ENCODE measurements at places on chromosomes 2 and 18.

GRCh38 chr2:213016166-213016983 is 135.0 kb downstream of the IKZF2 start:
- no peak for DNase-seq

DNA sequence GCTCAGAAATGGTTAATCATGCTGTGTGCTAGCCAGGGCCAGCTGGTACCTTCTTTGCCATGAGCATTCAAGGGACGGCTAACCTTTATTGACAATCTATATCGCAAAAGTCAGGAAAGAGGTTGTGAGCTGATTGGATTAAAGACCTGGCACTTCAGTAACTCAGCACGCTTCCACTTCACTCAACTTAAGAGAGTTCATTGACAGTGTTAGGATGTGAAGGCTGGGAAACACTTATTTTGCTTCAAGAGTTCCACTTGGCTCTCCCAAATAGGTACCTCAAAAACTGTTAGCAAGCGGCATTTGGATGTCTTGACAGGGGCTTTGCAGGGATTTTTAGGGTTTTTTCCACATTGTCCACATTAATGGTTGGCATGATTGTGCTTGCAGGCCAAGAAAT is 25.1 kb upstream of the TXNDC2 start:
- no peak for DNase-seq

DNA sequence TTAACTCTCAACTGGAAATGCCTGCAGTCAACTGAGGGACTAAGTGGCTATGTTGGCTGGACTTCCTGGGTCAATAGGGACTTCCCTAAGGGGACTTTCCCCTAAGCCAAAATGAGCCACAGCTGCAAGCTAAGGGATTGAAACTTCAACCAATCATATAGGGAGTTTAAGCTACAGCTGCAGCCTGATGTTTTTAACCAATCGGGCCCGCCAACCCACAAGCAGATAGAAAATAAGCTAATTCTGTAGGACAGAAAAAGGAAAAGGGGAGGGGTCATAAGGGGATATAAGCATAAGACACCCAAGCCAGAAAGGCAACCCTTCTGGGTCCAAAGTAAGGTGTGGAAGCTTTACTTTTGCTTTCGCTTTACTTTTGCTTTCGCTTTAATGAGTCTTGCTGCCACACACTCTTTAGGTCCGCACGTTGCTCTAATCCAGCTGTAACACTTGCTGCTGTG is 927.5 kb downstream of the ERBB4 start:
- no peak for DNase-seq

GRCh38 chr2:31296641-31297287 is 62.8 kb downstream of the EHD3 start:
- no peak for DNase-seq

- DNase-seq, result no peak
Observed at GRCh38 chr18:79763407-79763806, 34.3 kb upstream of the KCNG2 start.

GRCh38 chr2:189285962-189286645 is 106.5 kb upstream of the COL5A2 start:
- DNase-seq, result no peak

- no peak for DNase-seq
Observed at GRCh38 chr2:209973328-209973727, 29.1 kb upstream of the RPE start.

GRCh38 chr2:10220045-10220901 is 82.4 kb upstream of the HPCAL1 start:
- DNase-seq, result no peak

- no peak for DNase-seq
Observed at GRCh38 chr2:85470850-85471800, 52.6 kb downstream of the SH2D6 start.

- no peak for DNase-seq
Observed at GRCh38 chr2:71463342-71463654, 9.9 kb downstream of the DYSF start.

DNA sequence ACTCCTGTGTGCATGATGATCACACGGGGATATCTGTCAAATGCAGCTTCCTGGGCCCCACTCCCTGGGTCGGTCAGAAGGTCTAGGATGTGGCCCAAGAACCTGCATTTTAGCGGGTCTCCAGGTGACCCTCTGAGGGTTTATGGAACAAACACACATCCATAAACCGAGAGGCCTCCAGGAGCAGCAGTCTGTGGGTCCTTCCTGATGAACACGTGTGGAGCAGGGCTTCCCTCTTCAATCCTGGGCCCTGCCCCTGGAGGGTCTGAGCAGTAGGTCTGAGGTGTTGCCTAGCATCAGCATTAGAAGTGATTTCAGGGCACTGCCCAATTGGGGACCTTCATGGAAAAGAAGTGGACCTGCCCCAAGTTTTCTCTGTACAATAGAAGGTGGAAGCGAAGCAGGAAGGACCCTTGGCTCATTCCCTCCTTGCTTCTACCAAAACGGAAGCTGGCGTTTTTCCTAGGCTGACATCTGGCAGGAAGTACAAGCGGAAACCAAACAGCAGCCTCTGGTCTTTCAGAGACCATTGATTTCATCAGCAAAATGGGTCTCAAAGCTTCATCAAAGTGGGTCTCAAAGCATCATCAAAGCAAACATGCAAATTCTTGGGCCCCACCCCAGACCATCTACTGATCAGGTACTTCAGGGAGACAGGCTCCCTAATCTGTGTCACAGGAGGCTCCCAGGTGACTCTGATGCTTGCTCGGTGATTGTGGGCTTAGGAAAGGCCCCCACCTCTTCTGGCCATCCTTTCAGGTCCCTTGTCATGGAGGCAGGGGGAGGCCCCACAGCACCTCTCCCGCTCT is 30.7 kb downstream of the INO80C start:
- no peak for DNase-seq

DNA sequence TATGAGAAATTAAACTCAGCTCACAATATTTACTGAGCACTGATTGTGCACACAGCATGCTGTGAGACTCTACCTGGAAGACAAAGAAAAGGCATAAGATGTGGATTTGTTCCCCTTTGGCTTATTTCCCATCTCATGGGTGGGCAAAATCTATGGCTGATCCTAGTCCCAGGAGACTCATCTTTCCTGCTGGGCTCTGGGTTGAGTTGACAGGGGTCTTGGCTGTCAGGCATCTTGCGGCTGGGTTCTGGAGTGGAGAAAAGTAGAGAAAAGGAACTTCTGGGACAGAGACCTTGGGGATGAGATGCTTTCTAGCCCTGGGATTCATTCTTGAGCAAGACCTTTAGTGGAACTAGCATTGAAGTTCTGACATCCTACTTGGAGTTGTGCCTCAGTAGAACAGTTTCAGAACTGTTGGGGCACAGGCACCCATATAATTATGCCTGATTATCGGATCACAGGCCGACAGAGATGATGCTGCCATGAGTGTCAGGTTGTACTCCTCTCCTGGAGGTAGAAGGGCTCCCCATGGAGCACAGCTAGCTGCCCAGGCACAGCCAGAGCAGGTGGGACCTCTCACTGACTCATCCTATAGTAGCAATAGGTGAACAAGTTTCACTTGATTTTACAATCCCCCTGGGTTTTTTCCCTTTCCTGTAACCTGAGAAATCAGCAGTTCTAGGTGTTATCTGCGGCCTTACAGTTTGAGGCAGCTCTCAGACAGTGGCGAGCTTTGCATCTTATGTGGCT is 260.9 kb downstream of the CYRIA start:
- DNase-seq, result no peak

- no peak for DNase-seq
Observed at GRCh38 chr18:26729008-26729407, 136.5 kb downstream of the AQP4 start.

DNA sequence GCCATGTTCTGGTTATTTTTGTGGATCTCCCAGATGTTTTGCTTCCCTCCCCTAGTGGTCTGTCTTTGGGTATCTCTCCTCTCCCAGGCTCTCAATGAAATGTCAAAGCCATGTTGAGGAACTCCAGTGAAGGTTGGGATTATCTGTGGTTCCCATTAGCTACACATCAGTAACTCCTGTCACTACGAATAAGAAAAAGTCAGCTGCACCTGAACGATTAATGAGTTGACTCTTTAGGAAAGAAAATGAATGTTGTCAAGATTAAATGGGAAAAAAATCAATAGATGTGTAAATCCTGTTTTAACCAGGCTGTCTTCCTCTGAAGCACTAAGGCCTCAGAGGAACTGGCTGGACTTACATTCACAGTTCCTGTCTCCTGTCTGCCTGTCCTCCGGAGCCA is 94.0 kb upstream of the DAPL1 start:
- no peak for DNase-seq

DNA sequence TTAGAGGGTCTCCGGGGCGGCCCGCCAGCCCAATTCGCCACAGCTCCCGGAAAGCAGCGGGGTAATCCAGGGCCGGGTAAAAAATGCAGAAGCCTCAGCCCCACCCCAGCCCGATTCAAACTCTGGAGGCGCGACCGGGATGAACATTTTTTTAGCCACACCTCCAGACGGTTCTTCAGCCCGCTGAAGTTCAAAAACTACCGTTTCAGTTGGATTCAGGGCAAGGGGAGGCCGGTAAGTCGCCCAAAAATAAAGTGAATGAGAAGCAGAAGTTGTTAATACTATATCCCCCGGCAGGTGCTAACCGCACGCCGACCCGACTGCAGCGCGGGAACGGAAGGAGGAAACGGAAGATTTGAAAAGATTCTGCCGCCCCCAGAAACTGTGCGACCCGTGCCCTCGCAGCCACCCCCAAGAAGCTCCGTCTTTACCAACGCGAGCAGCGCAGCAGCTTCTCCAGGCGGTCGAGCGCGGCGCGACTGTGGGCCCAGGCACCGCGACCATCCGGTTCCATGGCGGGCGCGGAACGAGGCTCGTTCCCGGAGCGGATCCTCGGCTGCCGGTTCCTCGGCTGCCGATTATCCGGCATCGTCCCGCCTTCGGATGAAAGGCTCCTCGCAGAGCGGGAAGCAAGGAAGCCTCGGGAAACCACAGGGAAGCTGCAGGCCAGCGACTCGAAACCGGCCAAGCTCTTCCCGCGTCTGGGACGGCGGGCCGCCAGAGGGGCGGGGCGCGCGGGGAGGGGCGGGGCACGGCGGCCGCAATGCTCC is at the start of gene BARD1:
BARD1 (minus strand) TSS at position 703 of the 770 bp plus-strand sequence; CDS start at position 589, 114 bp downstream.
- peak; percentile 54 for DNase-seq

DNA sequence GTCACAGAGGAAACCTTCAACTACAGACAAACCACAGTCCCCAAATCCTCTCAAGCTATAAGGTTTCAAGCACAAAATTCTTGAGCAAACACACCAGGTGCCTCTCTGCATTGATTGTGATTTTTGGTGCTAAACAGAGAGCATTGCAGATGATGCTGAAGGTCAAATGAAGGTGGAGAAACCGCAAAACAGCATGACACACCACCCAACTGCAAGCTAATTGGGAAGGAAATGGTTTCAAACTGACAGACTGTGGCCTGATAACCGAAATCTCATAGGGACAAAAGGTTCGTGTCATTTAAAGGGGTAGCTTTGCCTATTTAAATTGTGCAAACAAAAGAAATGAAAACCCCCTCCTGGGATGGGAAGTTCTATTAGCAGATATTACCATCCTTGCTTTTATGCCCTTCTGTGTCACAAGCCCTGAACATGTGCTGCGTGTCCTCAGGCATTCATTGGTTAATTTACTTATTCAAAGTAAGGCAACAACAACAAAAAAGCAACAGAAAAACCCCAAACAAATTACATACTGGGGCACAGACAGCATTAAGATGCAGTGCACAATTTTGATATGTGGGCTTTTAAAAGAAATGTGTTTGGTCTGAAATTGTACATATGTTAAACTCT is 154.9 kb downstream of the AQP4 start:
- DNase-seq, result no peak

- no peak for DNase-seq
Observed at GRCh38 chr2:77294474-77294873, 227.7 kb downstream of the LRRTM4 start.

GRCh38 chr2:160921386-160921964 is 238.8 kb upstream of the TANK start:
- DNase-seq, result no peak

GRCh38 chr2:101440127-101440738 is 34.7 kb downstream of the RFX8 start:
- no peak for DNase-seq

GRCh38 chr2:121898483-121898882 is 143.0 kb downstream of the TSN start:
- no peak for DNase-seq

GRCh38 chr2:241842620-241843211 is 16.0 kb downstream of the PDCD1 start:
- DNase-seq, result peak; percentile 8

- DNase-seq, result no peak
Observed at GRCh38 chr2:38653715-38654527, 12.0 kb upstream of the GALM start.

DNA sequence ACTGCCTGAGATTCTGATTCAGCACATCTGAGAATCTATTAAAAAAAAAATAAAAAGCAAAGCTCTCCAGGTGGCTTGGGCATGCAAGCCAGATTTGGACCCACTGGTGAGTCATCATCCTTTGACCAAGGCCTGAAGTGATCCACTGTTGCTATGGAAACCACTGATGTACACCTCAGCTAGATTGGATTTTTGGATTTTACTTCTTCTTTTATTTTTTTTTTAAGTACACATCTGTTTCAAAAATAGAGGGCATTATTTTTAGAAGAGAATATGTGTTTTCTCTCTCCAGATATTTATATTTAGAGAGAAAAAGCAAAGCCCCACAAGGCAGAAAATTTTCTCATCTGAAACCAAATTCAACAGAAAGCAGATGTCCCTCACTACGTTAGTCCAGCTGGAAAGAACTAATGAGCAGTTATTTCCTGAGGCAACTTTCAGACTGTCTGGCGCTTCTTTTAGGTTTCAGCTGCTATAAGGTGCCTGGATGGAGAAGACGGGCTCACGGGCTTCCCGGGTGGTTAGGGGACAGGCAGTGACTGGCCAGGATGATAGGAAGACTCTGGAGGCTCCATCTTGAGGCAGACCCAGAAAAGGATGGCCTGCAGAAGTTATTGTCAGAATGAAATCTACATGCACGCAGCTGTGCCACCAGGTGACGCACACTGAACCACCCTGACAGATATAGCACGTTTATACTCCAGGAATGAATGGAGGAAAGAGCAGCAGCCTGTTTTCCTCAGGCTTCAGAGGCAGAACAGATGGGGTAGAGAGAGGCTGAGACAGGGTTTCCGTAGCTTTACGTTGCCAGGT is 50.5 kb downstream of the MRPL35 start:
- no peak for DNase-seq

DNA sequence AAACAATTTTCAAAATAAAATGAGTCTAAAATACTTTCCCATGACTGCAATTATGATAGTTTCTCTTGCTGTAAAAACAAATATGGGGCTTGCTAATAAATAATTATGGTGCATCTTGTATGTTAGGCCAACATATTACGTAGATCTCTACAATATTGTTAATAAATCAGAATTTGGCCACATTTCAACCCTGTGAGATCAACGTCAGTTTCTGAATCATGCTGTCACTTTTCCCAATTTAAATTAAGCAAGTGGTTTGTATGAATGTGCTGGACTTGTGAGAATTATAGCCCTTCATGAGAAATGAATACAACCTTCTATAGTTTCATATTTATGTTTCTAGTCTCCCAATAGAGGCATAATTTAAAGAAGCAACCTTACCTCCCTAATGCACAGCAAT is 808.9 kb downstream of the SUCLG1 start:
- no peak for DNase-seq
